ENCODE measurements at places on chromosomes 2 and 18.
A peak's percentile ranks its signal among the peaks of the same experiment; 100 is the strongest.

- DNase-seq, result no peak
These were observed 4.1 kb downstream of the TMEM237 start for GRCh38 chr2:201639205-201639604.

DNA sequence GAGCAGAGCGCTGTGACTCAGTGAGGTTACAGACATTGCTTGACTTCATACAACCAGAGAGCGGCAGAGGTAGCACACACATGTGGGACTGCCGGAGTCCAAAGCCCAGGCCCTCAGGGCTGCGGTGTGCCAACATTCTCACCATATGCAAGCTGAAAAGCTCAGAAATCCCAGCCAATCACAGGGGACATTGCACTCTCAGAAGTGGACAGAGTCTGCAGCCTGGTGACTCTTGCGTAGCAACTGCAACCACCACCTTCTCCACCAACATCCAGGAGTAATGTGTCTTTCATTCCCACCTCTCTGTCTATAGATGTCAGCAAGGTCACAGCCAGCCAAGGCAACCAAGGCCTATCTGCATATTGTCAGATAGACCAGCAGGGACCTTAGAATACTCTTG lies 158.1 kb downstream of the TTC32 start:
- no peak for DNase-seq

DNA sequence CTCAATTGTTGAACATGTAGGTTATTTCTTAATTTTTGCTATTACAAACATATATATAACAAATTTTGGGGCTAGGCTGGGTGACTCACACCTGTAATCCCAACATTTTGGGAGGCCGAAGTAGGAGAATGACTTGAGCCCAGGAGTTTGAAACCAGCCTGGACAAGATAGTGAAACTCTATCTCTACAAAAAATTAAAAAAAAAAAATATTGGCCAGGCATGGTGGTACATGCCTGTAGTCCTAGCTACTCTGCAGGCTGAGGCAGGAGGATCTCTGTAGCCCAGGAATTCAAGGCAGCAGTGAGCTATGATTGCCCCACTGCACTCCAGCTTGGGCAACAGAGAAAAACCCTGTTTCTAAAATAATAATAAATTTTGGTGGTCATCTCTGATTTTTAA lies 23.5 kb downstream of the SLC4A1AP start:
- no peak for DNase-seq

DNA sequence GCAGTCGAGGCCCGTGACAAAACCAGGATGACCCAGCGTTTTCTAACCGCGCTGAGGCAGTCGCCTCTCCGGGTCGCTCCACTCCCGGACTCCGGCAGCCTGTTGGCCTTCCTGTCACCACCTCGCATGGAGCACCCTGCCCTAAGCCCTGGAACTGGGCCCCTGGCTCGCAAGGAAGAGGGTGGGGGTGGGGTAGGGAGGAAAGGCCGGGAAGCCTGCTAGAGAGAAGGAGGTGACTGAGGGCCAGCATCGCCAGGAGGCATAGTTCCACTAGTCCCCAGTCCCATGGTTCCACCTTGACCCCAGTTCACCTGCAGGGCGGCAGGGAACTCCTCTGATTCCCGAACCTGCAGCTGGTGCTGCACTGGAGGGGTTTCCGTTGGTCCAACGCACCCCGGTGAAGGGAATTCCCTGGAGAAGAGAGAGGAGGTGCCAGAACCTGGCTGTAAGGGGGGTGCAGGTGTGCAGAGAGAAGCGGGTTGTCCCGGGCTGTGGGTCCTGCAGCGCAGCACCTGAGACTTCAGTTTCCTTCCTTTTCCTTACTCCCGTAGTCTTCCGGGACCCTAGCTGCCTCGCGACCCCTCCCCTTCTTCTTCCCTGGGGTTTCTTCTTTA lies 11.8 kb upstream of the EN1 start:
- no peak for DNase-seq

DNA sequence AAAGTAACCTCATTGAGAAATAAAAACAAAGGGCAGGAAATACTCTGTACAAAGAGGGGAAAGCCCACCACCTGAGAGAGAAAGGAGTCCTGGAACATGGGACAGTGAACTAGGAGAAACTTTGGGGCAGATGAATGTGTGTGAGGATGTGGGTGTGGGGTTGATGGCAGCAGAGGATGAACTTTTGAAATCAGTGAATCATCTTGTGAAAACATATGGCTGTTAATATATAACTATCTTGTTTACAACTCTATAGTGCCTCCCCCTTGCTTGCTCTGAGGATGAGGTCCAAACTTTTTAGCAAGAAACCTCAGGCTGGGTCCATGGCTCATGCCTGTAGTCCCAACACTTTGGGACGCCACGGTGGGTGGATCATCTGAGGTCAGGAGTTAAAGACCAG lies 171.8 kb upstream of the LHCGR start:
- DNase-seq, result no peak

GRCh38 chr2:204108781-204109295 lies 172.3 kb downstream of the ICOS start:
- no peak for DNase-seq

GRCh38 chr2:36609507-36609906 lies 11.5 kb upstream of the FEZ2 start:
- DNase-seq, result no peak

- peak; percentile 92 for DNase-seq
These were observed 34.1 kb upstream of the UBE2F start for GRCh38 chr2:237932731-237933131.

GRCh38 chr18:22705328-22705727 lies 227.8 kb upstream of the RBBP8 start:
- peak; percentile 75 for DNase-seq

GRCh38 chr18:48662011-48662661 lies 123.3 kb downstream of the CTIF start:
- DNase-seq, result peak; percentile 64

- DNase-seq, result no peak
These were observed 176.2 kb upstream of the EPAS1 start for GRCh38 chr2:46120792-46121555.

All from HCEC 1CT (cell line).